ENCODE measurements at places on chromosomes 3 and 15.

- DNase-seq, result no peak
Measured at GRCh38 chr3:107275511-107275910, 101.7 kb upstream of the CCDC54 start.

GRCh38 chr3:122642935-122643334 lies 37.7 kb upstream of the PARP14 start:
- no peak for DNase-seq

DNA sequence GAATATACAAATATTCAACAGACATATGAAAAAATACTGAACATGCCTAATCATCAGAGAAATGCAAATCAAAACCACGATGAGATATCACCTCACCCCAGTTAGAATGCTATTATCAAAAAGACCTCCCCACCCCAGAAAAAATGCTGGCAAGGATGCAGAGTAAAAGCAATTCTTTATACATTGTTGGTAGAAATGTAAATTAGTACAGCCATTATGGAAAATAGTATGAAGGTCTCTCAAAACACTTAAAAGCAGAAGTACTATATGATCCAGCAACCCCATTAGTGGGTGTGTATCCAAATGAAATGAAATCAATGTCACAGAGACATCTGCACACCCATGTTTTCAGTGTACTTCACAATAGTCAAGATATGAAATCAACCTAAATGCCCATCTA lies 308.7 kb downstream of the CHST2 start:
- DNase-seq, result no peak

- DNase-seq, result no peak
Measured at GRCh38 chr3:180265551-180265950, 228.8 kb upstream of the PEX5L start.

DNA sequence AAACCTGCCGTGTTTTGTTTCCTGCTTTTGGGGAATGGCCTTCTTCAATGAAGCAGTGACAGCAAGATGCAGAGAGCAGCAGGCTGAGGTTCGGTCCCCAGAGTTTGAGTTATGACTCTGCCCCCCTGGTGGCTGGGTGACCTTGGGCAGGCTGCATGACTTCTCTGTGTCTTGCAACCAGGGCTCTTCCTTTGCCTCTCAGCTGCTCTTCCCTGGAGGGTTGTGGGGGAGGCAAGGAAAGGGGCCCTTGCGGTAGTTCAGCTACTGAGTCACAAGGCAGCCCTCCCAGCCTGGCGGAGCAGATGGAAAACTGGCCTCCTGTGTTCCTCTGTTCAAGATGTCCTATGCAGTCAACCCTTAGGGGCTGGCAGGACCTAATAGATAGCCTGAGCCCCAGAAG lies 17.1 kb downstream of the CTXND1 start:
- DNase-seq, result peak; percentile 38

- no peak for DNase-seq
Measured at GRCh38 chr3:125349556-125350165, 25.5 kb downstream of the ZNF148 start.

DNA sequence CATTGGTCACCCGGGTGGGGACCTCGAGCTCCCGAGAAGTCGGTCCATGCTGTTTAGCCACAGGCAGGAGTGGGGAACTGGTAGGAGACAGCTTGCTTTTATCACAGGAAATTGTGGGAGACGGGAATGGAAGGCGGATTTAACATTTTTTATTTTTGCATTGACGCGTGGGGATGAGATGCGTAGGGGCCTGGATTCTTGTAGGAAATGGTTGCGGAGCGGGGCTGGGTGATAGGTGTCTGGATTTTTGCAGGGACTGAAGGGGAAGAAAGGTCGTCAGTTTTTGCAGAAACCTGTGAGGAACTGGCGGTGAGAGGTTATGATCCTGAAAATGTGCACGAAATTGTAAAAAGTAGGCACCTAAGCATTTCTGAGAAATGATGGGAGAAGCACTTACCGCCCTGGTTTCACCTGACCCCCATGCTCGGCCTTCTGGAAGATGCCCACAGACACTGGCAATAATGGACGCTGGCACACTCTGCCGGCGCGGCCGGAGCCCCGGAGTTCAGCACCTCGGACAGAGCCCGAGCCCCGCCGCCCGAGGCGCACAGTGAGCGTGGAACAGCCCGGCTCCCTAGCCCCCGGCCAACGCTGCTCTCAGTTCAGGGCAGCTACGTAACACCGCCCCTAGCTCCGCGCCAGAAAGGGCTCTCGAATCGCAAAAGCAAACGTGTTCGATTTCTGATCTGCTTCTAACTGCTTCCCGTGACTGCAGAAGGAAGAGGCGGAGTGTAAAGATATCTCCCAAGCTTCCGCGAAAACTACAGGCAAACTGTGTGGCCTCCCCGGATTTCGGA lies 928 bp downstream of the ANKRD34C start:
- DNase-seq, result peak; percentile 40

- no peak for DNase-seq
Measured at GRCh38 chr3:133857767-133858166, 37.9 kb downstream of the RAB6B start.

DNA sequence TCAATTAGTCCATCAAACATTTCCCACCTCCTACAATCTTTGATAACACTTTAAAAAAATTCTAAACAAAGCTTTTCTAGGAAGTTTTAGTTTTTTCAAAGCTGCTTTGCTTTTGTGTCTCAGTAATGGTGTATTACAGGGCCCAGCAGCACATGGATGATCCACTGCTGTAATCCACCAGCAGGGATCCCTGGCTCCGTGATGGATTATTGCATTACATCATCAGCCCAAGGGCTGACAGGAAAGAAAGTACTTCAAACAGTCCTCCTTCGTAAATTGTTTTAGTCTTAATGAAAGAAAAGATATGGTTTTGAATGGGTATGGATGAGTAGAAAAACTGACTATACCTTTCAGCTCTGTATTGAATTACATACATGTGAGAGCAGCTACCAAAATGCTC lies 688.9 kb upstream of the NAALADL2 start:
- DNase-seq, result peak; percentile 17

- no peak for DNase-seq
Measured at GRCh38 chr3:169528289-169528688, 135.2 kb downstream of the MECOM start.

All from SJCRH30 (cell line).